ENCODE measurements at places on chromosomes 11 and 22.
A peak's percentile ranks its signal among the peaks of the same experiment; 100 is the strongest.

- no peak for DNase-seq
Observed at GRCh38 chr22:49577168-49578060, 250.3 kb downstream of the BRD1 start.

- peak; percentile 65 for DNase-seq
Observed at GRCh38 chr22:26642465-26643417, 14.6 kb upstream of the MIAT start.

- DNase-seq: no peak
Observed at GRCh38 chr11:27722953-27723344, 22.7 kb upstream of the BDNF start.

- DNase-seq: no peak
Observed at GRCh38 chr22:24775769-24776492, 1.4 kb upstream of the PIWIL3 start.

GRCh38 chr11:8934742-8935488 lies 2.2 kb upstream of the C11orf16 start:
- no peak for DNase-seq

DNA sequence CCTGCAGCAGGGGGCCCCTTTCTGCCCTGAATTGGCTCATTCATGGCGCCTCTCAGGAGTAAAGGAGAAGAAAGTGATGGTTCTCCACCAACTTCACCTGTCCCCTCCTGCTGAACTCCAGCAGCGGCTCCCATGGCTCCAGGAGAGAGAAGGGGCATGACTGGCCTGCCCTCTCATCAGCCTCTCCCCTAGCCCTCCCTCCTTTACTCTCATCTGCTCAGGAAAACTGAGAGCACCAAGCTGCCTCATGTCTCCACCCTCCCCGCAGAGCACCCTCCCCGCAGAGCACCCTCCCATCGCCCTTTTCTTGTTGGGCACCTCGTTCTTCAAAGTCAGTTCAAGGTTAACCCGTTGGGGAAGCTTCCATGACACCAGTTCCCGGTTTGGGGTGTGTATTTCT lies 82.1 kb upstream of the ATXN10 start:
- DNase-seq: no peak

- DNase-seq: no peak
Observed at GRCh38 chr11:35419830-35420333, 524 bp upstream of the SLC1A2 start.

DNA sequence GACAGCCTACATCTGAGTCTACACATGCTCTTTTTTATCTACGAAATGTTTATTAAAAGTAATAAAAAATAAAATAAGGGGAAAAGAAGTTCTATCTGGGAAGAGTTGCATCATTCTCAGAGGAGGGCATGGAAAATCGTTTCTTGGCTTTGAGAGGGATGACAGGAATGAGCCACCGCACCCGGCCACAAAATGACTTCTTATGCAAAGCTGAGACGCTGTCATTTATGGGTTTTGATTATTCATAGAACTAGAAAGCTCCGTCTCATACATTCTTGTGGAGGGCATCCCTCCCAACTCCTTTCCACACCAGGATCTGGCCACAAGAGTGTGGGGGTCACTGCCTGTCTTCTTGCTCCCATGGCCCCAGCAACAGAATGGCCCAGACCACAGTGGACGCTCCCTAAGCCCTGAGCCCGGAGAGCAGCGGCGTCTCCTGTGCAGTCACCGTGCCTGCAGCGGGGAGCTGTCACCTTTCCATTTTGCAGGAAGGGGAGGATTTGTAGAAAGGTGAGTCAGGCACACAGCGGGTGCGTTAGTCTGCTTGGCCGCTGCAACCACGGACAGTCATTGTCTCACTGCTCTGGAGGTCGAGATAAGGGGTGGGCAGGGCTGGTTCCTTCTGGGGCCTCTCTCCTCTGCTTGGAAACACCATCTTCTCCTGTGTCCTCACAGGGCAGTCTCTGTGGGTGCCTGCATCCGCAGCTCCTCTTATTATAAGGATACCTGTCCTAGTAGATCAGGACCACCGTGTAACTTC lies 1388.7 kb downstream of the BRD1 start:
- no peak for DNase-seq

- no peak for DNase-seq
Observed at GRCh38 chr11:11856638-11857037, 14.9 kb downstream of the USP47 start.

GRCh38 chr22:36206255-36206654 lies 4.6 kb upstream of the APOL4 start:
- no peak for DNase-seq

DNA sequence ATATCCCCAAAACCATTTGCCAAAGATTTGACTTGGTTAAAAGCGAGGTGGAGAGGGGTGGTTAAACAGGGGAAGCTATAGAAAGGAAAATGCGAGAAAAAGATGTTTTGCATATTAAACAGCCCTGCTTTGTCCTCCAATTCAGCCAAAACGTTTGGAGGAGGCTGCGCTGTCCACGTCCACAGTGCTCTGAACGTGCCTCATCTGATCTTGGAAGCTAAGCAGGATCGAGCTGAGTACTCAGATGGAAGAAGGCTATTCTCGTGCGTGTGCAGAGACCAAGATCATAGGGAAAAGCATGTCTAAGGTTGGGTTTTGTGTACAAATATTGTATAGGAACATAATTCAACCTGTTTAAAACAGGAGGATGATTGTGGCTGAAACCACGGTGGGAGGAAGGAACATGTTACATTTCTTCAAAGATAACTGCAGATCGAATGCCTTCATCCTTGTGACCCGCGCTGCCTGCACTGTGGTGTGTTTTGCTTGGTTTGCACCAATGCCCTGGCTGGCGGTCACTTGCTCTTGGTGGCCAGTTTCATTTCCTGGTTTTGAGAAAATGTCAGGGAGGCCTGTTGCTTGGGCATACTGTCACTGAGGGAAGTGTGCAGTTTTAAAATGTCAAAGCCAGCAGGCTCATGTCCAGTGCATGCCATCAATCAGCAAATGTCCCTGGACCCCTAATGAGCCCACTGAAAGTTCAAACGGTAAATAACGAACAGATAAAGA lies 40.4 kb downstream of the FLI1 start:
- DNase-seq: no peak

- DNase-seq: no peak
Observed at GRCh38 chr11:116984186-116984585, 114.0 kb downstream of the SIK3 start.

DNA sequence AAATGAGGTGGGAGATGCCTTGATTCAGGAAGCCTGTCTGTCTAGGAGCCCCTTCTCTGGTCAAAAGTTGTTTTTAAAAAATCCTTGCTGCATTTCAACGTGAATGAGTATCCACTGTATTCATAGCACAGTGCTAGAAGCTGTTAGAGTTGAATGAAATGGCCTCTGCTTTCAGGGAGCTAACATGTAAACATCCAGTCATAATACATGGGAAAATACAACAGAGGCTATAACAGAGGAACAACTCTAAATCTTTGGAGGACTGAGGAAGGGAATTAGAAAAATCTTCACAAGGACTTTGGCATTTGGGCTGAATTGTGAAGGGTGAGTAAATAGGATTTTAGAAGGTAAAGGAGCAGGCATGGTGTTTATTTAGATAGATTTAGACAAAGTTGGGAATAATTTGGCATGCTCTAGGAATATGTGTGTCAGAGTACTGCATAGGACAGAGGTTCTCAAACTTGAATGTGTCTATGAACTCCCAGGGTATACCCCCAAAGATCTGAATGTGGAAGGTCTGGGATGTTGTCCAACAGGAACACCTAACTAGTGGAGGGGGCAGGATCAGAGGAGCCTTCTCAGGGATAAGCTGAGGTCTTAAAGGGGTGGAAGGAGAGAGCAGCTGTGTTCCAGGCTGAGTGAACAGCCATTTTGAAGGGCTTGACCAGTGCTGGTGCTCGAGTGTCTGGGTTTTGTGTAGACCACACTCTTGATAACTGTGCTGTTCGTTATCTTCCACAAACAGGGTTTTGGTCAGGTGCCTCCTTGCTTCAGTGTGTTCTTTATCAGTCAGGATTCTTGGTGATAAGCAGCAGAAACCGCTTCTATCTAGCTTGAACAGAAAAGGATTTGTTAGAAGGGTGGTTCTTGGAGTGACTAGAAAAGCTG lies 12.7 kb downstream of the SREBF2 start:
- no peak for DNase-seq

DNA sequence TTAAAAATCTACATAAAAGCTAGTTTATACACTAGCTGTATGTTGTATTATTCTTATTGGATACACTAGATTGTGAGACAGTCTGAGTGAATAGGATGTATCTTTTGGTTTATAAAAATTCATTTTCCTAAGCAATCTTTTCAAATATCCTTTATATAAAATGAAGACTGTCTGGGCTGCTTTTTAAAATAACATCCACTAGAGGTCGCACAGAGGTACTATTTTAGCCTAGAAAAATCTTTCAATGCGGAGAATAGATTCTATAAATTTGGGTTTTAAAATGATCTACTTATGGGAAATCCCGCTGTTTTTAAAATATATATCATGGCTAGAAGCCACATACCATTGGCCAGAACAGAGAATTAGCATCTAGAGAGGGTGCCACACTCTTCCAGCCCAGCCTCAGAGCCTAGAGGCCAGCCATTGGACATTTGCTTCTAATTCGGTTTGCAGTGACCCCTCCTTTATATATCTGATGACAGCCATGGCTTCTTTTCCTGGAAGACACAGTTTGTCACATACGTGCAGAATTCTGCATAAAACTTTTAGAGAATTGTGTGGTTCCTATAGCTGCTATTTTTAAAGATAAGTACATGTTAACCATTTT lies 7.3 kb downstream of the C11orf97 start:
- DNase-seq: no peak

- no peak for DNase-seq
Observed at GRCh38 chr22:32951076-32951806, 106.9 kb downstream of the SYN3 start.

DNA sequence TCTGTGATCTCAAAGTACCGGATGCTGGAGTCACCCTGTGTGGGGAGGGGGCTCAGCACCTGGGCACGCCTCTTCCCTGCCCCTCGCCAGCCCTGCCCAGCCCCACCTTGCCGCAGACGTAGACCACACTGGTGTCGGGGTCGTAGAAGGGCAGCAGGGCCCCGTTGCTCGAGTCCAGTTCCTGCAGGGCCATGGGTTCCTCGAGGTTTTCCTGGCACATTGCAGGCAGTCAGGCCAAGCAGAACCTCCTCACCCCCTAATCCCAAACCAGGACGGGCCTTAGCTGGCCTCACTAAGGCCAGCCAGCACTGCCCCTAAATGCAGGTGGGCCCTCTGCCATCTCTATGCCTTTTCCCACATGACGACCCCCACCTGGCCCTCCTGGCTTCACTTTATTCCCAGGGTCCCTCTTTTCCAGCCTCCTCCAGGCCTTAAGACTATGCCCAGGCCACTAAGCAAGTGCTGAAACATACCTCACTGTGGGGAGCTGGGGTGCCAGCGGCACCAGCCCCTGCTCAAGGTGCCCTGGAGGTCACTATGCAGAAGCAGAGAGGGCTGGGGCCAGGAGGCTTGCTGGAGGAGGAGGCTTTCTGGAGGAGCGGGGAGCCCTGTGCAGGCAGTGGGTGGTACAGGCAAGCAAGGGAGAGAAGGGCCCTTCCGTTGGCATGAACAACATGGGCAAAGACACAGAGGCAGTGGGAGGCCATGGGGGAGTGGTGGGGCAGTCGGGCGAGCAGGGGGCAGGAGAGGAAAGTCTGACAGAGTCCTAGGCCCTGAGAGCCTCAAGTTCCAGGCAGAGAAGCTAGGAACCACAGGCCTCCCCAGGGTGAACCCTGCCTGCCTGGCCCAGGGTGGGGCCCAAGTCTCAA lies 2.8 kb downstream of the CORO1B start:
- DNase-seq: no peak

DNA sequence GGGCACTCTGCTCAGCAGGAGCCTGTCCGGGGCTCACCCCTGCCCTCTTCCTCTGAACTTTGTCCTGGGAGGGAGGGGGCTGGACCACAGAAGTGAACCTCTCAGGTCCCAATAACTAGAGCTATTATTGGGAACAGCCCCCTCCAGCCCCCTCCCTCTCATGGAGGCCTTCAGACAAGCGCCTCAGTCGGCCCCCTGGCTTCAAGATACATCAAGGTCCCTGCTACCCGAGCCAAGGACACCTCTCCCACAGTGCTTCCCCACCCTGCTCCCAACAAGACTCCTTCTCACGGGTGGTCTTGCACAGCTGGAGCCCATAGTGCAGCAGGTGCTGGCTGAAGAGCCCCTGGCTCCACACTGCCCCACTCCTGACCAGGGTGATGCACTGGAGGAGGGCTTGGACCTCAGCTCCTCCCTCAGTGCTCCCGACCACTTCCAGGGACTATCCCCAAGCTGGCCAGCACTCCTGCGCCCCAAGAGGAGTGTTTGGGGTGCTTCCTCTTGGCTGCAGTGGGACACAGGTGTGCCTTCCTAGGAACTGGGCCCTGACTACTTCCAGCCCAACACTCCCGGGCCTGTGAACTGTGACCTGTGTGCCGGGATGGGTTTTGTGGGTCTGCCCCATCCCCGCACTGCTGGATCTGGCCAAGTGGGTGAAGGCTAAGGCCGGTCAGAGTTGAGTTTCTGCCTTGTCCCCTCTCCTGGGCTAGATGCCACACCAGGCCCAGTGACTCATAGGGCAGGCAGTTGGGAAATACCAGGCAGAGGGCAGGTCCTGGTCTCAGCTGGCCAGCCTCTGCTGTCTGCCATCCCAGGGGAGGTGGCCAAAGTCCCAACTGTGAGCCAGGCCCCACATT lies 2.2 kb downstream of the PNPLA2 start:
- DNase-seq: no peak

- no peak for DNase-seq
Observed at GRCh38 chr11:123047266-123047946, 14.5 kb downstream of the HSPA8 start.

DNA sequence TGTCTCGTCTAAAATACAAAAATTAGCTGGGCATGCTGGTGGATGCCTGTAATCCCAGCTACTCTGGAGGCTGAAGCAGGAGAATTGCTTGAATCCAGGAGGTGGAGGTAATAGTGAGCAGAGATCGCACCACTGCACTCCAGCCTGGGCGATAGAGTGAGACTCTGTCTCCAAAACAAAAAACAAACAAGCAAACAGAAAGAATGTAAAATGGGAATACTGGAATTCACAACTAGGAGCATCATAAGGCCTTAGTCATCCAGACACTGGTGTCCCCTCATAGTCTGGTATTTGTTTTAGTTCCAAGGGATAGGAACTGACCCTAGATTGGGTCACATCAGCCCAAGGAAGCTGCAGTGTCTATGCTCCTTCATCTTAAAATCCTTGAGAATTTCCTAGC lies 520.8 kb downstream of the NELL1 start:
- DNase-seq: no peak

DNA sequence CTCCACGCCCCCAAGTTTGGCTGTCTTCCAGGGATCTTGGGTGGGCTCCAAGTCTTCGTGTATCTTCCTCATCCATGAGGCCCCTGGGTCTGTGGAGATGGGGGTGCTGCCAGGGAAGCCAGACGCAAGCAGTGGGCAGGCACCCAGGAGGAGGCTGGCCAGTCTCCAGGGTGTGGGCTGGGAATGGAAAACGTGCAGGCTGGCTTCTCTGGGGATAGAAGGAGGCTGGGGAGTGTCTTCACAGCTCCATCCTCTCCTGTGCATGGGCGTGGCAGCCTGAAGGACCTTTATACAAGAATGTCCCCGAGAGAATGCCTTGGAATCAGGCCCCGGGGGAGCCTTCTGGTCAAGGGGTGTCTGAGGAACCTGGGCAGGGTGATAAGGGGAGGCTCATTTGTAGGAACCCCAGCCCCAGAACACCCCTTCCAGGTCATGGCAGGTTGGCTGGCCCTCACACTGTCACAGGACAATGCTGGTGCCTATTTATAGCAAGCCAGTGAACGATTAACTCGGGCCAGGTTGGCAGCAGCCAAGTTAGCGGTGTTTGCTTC lies 14.0 kb downstream of the SGSM1 start:
- DNase-seq: no peak
